ENCODE measurements at places on chromosomes 7 and 10.

- no peak for ATAC-seq
Measured at GRCh38 chr10:74977913-74978847, 133.3 kb upstream of the SAMD8 start.

- peak; percentile 42 for ATAC-seq
Measured at GRCh38 chr10:89869180-89869579, 167.8 kb downstream of the KIF20B start.

DNA sequence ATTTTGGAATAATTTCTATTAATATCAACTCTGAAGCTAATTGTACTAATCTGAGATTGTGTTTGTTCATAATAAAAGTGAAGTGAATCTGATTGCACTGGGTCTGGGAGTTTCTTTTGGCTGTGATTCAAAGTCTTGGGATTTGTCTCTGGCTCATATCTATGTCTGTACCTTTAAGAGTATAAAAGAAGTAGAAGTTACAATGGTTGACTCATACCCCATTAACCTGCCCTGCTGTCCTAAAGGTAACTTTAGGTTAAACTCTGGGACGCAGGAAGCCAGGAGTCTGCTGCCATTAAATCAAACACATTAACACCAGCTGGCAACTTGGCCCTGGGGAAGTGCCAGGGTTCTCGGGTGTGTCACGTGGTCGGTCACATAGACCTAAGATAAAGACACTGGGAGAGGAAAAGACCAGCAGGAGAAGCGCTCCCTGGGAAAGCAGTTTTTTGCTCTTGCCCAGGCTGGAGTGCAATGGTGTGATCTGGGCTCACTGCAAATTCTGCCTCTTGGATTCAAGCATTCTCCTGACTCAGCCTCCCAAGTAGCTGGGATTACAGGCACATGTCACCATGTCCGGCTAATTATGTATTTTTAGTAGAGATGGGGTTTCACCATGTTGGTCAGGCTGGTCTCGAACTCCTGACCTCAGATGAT is 17.8 kb downstream of the SCD start:
- ATAC-seq = peak; percentile 66

DNA sequence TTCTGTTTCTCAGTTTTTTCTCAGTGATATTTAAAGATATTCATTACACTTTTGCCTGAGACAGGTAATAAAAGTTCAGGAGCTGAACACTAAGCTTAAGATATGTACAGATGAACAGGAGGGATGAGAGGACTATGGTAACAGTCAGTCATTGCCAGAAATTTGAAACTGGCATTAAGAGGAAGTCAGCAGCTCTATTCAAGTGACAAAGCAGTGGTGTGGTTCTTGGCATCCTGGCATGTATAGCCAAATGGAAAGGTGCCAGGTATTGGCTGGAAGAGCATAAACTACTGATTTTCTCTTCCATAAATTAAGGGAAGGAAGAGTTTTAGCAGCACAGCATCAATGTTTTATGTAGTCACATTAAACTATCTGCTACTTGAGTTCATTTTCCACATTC is 22.7 kb downstream of the HOXA1 start:
- ATAC-seq = no peak

DNA sequence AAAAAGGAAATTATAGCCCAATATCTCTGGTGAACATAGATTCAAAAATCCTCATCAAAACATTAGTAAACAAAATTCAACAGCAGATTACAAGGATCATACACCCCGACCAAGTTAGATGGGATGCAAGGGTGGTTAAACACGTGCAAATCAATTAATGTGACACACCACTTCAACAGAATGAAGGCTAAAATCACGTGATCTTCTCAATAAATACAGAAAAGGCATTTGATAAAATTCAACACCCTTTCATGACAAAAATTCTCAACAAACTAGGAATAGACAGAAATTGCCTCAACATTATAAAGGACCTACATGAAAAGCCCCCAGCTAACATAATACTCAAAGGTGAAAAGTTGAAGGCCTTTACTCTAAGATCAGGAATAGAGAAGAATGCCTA is 590.8 kb upstream of the FZD8 start:
- ATAC-seq = no peak
